ENCODE measurements at places on chromosomes 12 and 14. TPM values are rescaled to one million over a fixed set of nuclear protein-coding genes. Genes with fewer than 3 reads are reported as not detected.

DNA sequence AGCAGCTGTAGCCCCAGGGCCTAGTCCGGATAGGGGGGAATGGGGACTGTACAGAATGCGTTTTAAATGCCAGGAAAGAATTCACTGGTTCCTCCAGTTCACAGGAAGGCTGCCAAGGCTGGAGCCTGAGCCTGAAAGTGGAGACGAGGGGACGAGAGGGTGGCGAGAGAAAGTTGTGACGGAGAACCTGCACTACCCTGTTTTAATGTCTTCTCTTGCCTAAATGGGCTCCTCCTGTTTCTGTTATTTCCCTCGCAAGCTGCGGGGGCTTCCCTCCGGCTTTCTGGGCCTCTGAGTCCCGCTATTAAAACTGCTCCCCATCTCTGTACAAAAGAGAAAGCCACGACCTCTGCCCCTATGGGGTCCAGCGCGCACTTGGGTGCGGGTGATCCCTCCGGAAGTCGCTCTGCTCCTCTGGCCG is 4.5 kb downstream of the C1QL4 start:
- H3K4me1 ChIP-seq, result peaks cover 15% of the 10 kb centered on the region
- H3K27ac ChIP-seq, result no peak overlapping the region
- DNase-seq, result no peak

DNA sequence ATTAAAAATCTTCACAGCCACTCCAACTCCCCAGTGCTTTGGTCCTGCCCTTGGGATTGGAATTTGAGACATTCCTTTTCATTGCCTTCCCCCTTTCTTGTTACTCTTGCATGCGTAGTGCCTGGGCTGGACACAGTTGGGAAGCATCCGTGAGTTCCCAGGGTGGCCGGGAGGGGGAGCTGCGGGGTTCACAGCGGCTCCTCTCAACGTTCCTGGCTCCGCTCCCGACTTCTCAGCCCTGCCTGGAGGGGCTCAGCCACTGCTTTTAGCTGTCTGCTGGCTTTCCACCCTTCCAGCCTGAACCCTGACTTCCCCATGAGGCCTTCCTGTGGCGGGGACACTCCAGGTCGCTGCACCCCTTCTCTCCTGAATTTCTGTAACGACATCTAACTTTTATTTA is 3.2 kb downstream of the TEX52 start:
- H3K36me3 ChIP-seq, result no peaks in the 10 kb centered on the region
- H3K4me3 ChIP-seq, result no peak overlapping the region
- no peak overlapping the region for H3K27ac ChIP-seq

DNA sequence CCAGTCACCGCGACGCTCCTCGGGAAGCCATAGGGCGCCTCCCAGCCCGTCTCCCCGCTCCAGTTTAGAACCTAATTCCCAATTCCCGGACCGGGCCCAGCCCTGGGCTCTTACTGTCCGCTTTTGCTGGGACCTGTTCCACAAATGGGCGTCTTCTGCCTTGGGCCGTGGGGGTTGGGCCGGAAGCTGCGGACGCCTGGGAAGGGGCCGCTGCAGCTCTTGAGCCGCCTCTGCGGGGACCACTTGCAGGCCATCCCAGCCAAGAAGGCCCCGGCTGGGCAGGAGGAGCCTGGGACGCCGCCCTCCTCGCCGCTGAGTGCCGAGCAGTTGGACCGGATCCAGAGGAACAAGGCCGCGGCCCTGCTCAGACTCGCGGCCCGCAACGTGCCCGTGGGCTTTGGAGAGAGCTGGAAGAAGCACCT is 797 bp downstream of the UNG start:
- peaks cover 18% of the 10 kb centered on the region for H3K36me3 ChIP-seq
- H3K4me3 ChIP-seq, result peak overlapping the region; percentile 95
- H3K27me3 ChIP-seq, result no peaks in the 10 kb centered on the region

DNA sequence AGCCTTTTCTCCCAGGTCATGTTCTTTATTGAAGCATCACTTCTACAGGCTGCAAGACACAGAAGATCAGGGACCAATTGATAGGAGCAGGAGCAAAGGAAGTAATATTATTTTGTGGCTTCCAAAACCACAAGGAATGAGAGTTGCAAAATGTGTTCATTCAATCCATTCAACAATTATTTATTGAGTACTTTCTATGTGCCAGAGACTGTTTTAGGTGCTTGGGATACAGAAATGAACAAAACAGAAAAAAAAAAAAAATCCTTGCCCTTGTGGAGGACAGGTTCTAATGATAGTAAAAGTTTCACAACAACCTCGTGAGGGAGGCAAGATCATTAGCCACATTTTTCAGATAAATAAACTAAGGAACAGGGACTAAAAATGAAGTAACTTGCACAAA is 20.1 kb upstream of the DACT1 start:
- no peaks in the 10 kb centered on the region for H3K27me3 ChIP-seq
- no peak overlapping the region for H3K4me3 ChIP-seq
- no peaks in the 10 kb centered on the region for H3K36me3 ChIP-seq
- no peak overlapping the region for H3K27ac ChIP-seq

Gene MANSC1
- total RNA-seq, result 5.5 TPM

- DNase-seq, result no peak
- H3K4me1 ChIP-seq, result no peaks in the 10 kb centered on the region
- no peak overlapping the region for H3K27ac ChIP-seq
- peaks cover 2% of the 10 kb centered on the region for H3K36me3 ChIP-seq
- H3K27me3 ChIP-seq, result peaks cover 7% of the 10 kb centered on the region
Measured at GRCh38 chr12:115094163-115094816, 410.3 kb upstream of the TBX3 start.

DNA sequence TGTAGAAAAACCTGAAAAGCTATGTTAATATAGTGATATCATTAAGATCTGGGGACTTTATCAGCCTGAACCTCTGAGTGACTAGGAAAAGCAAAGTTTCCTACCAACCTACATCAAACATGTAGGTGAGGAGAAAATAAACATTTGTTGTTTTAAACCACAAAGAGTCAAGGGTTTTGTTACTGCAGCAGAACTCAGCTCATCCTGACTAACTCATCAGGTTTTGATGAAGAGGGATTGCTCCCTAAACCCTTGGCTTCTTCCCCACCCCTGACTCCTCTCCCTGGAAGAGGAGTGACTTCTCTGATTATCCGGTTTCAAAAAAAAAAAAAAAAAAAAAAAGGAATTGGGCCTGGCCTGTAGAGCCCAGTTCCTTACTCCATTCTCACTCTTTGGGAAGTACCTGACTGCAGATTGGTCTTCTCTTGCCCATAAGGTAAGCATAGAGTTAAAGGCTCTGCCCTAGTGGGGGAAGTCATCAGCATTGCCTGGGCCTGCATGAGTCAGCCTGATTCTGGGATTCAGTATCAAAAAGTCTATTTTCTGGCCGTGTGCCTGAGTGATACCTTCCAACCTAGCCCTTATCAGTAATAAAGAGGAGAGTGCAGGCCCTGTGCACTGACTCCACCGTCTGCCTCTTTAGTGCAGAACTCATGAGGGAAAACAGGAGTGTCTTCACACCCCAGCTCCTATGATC is 16.9 kb downstream of the BDKRB1 start:
- DNase-seq, result no peak
- H3K27ac ChIP-seq, result no peak overlapping the region
- H3K4me3 ChIP-seq, result no peak overlapping the region
- peaks cover 2% of the 10 kb centered on the region for H3K36me3 ChIP-seq
- no peaks in the 10 kb centered on the region for H3K27me3 ChIP-seq

DNA sequence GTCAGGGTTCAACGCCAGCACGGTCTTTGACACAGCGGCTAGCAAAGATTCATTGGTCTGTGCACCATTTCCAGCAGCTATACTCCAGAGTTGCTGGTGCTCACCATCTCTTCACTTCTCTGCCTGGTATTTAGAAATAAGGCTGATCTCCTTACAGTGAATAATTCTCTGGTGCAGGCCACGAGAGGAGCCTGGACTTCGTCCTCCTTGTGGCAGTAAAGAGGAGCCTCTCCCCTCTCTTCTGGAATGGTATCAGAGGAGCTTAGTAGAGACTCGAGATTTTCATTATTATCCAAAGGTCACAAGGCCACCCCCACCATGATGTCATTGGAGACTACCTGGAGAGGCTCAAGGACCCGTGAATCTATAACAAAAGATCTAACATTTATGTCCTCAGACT is 30.8 kb upstream of the BCL2L14 start:
- no peaks in the 10 kb centered on the region for H3K4me1 ChIP-seq
- no peaks in the 10 kb centered on the region for H3K27me3 ChIP-seq
- no peaks in the 10 kb centered on the region for H3K36me3 ChIP-seq
- H3K27ac ChIP-seq, result no peak overlapping the region
- DNase-seq, result no peak

Gene PSMC6
- 109 TPM for total RNA-seq

- H3K36me3 ChIP-seq, result peaks cover 2% of the 10 kb centered on the region
- no peaks in the 10 kb centered on the region for H3K27me3 ChIP-seq
- H3K4me3 ChIP-seq, result no peak overlapping the region
Measured at GRCh38 chr14:72753044-72753710, 140.7 kb downstream of the DPF3 start.

DNA sequence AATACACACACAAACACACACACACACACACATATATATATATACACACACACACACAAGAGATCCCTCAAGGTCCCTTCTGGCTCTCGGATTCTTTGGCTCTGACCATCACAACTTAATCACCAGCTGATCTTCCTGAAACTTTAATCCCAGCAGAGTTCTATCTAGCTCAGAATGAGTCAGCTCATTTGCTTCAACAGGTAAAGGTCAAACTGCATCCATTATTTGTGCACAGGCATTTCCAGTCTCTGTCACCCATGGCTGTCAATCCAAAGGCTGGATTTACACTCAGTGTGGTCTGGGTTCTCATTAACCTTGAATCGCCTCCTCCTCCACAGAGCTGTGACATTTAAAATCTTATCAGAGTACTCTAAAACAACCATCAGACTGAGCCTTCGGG is 113.3 kb upstream of the TMPO start:
- H3K4me1 ChIP-seq, result peaks cover 65% of the 10 kb centered on the region
- H3K27ac ChIP-seq, result no peak overlapping the region
- H3K4me3 ChIP-seq, result no peak overlapping the region
- no peaks in the 10 kb centered on the region for H3K27me3 ChIP-seq
- H3K36me3 ChIP-seq, result no peaks in the 10 kb centered on the region

DNA sequence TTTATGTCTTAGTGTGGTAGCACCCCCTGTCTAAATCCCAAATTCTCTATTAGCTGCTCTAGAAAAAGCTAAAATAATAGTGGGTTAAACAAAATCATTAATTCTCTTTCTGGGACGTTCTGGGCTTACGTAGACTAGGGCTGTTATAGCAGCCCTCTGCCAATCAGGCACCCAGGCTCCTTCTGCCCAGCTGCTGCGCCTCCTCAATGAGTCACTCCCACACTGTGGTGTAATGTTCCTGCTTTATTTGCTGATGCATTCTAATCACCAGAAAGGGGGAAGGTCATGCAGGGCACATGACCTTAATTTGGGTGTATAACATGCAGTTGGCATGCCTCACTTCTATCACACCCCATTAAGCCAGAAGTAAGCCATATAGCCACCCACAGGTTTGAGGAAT is 294.5 kb downstream of the GALC start:
- no peaks in the 10 kb centered on the region for H3K27me3 ChIP-seq
- H3K4me1 ChIP-seq, result peaks cover 25% of the 10 kb centered on the region
- no peaks in the 10 kb centered on the region for H3K36me3 ChIP-seq

DNA sequence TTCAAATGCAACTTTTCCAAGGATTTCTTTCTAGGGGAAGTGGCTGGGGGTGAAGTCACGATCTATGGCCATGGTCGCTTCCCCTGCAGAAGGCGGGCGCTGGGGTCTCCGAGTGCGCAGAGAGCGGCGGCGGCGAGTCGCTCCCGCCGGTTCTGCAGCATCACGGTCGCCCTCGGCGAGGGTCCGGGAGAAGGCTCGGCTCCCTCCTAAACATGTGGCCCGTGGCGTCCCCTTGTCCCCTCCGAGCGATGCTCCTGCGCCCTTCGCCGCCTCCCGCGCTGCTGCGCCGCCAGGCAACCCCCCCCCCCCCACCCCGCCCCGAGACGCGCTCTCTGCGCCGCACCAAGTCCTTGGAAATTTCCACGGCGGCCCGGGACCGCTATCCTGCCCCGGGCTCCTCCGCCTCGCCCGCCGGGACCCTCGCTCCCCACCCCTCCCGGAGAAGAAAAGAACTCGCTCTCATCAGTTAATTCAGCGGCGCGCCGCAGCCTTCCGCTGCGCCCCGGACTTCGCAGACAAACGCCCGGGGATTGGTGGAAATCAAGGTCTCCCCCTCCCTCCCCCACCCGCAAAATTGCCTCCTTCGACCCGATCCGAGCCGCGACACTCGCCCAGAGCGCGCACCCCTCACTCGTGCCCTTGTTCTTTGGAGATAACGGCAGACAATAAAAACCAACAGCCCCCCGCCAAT is at the start of gene ST8SIA1:
TSS of gene ST8SIA1 (minus strand) at position 298 of the 691 bp plus-strand sequence. CDS start 475 bp downstream, outside the sequence.
- H3K4me1 ChIP-seq, result peaks cover 51% of the 10 kb centered on the region
- peak within 1 kb of the TSS; percentile 97 for H3K4me3 ChIP-seq
- peak; percentile 57 for DNase-seq
- H3K36me3 ChIP-seq, result no peaks in the 10 kb centered on the region
- peak within 1 kb of the TSS; percentile 92 for H3K27ac ChIP-seq
- H3K27me3 ChIP-seq, result no peaks in the 10 kb centered on the region

GRCh38 chr14:90820958-90821357 is 4.7 kb upstream of the TTC7B start:
- no peak overlapping the region for H3K27ac ChIP-seq
- H3K4me3 ChIP-seq, result peak overlapping the region; percentile 60
- no peak for DNase-seq
- peaks cover 3% of the 10 kb centered on the region for H3K4me1 ChIP-seq
- H3K27me3 ChIP-seq, result no peaks in the 10 kb centered on the region

GRCh38 chr12:24349051-24349799 is 399.8 kb upstream of the SOX5 start:
- H3K4me1 ChIP-seq, result peaks cover 18% of the 10 kb centered on the region
- no peak overlapping the region for H3K27ac ChIP-seq
- H3K4me3 ChIP-seq, result no peak overlapping the region
- no peaks in the 10 kb centered on the region for H3K27me3 ChIP-seq
- DNase-seq, result no peak

DNA sequence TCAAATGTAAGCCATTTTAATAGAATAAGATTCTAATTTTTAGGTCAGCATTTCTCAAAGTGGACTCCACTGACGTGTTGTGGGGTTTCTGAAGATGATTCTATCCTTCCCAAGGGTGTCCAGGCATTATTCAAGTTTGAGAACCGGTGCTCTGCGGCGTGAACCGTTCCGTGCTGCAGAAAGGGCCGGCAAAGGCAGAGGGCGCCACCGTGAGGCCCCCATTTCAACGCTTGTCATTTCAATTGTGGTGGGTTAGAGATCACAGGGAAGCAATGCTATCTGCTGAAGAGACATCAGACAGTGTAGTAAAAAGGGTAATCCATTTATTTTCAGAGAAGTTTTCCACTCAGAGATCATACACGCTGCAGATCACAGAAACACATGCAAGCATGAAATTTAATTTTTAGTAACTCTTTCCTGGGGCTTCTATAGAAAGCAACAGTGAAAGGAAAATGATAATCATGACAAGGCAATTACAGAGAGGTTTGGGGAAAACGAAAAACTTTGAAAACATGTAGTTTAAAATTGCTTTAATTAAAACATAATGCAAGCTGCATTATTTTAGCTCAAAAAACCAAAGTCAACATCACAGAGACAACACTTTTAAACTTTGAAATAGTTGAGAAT is 201.7 kb downstream of the EXOC5 start:
- peaks cover 22% of the 10 kb centered on the region for H3K27me3 ChIP-seq
- H3K36me3 ChIP-seq, result no peaks in the 10 kb centered on the region
- H3K27ac ChIP-seq, result no peak overlapping the region
- no peak overlapping the region for H3K4me3 ChIP-seq
